Osteoblast (primary cell): ENCODE measurements at places on chromosomes 13 and 19. TPM values are rescaled to one million over a fixed set of nuclear protein-coding genes. Genes with fewer than 3 reads are reported as not detected.

LIM2 gene
- total RNA-seq = not detected in 2 replicates

DNA sequence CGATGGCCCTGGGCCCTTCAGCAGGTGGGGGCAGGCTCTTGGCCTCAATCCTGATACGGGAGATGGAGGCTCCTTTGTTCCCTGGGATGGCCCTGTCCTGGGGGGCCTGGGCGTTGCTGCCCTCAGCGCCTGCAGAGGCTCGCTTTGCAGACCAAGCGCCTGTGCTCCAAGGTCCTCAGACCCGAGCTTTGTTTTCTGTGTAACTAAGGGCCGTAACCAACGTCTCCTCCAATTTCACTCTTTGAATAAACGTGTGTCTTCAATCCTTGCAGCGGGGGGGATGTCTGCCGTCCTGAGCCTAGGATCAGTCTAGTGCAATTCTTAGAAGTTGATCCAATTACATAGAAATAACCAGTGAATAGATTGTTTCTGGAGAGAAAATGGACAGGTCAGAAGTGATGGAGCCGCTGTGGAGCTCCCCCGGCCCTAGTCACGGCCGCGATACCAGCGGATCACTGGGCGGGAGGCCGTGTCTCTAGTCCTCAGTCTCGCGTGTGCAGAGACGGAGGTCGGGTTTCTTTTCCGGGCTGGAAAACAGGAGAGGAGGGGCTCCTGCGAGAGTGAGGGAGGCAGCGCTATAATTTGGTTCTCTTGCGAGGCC, 5.3 kb downstream of the PTBP1 start:
- peak; percentile 94 for DNase-seq

- peak; percentile 85 for DNase-seq
These were observed 10.2 kb downstream of the LRP3 start for GRCh38 chr19:33204136-33204973.

DNA sequence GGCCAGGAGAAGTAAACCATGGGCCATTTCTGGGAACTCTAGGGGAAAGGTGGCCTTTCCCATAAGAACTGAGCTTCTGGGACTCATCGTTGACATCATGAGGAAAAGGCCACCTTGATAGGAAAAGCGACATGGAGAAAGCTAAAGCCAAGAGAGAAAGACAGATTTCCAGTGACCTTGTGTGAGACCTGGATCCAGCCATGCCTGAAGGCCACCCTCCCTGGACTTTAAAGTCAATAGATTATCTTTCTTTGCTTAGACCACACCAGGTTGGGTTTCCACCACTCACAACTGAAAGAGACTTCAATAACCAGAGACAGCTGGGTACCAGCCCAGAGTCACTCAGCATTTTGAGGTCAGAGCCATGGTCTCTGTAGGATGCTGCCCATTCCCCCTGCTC, 3.5 kb downstream of the CYP4F2 start:
- no peak for DNase-seq

GRCh38 chr13:30847650-30848307, 58.3 kb upstream of the MEDAG start:
- DNase-seq = peak; percentile 96
